Stimulated activated CD4-positive, alpha-beta T cell treated with anti-CD3 and anti-CD28 coated beads, Interleukin-12 subunit alpha, Interleukin-12 subunit beta, amount 100 ng/mL, for 24 hours (primary cell): ENCODE measurements at places on chromosomes 6 and 20.

DNA sequence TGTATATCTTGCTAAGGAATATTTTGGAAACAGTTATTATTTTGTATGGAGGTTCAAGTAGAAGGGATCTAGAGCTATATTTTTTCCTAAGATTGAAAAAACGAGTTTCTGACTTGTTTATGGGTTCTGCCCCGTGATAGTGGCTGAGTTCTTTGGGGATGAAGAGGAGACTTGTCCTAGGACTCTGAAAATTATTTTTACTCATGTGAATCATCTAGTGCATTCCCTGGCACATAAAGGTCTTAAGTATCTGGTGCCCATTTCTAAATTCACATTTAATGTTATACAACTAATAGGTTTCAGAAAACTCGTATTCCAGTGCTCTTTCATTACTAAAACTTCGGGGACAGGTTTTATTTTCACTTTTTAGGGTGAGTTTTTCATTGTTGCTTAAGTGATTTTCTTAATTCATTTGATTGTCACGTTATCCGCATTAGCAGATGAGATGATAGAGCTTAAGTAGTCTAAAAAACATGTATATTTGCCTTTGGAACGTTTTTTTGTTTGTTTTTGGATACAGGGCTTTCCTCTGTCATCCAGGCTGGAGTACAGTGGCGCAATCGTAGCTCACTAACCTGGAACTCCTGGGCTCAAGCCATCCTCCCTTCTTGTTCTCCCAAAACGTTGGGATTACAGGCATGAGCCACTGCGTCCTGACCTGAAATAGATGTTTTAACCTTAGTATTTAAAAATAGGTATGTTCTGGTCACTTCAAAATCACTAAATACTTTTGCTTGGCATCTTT is 2.1 kb downstream of the NFYA start:
- no peak for DNase-seq

DNA sequence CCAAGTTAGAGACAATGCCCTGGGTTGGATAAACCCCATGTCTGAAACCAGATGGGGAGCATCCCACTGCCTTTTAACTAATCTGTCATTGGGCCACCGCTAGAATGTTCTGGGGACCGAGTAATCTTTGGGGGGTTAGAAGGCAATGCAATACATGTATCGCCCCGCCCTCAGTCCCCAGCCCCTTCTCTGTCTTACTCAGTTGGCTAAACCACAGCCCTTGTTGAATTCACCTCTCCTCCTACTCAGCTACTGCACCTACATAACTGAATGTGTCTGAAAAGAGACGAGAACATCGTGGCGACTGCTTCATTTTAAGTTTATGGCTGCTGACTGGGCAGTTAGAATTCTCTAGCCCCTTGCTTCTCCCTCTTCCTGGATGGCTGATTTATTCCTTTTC is 15.1 kb upstream of the CCR6 start:
- no peak for DNase-seq

DNA sequence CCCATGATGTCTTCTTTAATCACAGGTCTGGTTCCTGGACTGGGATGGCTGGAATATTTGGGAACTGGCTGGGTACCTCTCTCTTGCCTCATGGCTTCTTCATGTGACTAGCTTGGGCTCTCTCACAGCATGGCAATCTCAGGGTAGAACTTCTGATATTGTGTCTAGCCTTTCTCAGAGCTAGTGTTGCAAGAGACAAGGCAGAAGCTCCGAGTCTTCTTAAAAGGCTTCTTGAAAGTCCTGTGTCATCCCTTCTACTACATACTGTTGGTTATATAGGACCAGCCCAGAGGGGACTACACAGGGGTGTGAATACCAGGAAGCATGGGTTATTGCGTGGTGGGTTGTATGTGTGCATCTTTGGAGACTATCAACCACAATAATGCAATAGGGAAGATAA is 23.3 kb downstream of the BCAS1 start:
- no peak for DNase-seq

DNA sequence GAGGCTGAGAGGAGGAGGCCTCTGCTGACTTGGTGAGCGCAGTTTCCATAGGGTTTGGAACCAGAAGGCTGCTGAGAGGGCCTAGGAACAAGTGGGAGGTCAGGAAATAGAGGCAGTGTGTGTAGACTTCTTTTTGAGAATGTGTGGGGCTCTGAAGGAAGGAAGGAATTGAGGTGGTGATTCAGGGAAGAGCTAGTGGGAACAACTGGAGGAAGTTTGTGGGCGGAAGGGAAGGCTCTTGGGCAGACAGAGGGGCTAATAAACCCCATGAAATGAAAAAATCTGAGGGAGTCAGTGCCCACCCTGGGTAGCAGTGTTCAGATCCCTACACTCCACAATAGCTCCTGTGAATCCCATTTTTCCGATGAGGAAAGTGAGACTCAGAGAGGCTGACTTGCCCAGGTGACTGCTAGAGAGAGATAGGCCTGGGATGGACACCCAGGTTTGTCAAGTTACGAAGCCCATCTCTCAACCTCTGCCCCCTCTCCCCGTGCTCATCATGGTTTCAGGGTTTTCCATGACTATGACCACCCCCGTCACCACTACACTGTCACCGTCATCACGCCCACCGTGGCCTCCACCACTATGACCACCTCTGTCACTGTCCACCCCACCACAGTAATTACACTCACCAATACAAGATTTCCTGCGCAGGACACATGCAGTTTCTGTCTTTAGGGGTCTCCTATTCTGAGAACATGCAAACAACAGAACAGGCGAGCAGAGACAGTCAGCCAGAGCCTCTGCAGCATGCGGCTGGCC is 106.4 kb downstream of the MRPL14 start:
- DNase-seq, result no peak

DNA sequence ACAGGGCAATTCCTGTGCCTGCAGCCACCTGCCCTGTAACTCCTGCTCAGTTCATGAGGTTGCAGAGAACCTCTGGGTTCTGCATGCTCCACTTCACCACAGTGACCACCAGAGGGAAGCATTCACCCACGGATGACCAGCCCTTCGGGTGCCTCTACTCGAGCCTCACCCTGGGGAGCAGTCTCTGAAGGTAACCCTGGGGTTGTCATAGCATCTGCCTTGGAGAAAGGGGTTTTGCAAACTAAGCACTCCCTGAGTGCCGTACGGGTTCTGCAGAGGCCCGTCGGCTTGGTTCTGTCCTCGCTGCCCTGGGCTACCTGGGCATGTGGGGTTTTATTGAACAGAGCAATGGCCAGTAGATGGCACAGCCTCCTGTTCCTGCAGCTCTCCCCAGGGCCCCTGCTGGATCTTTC is 10.2 kb upstream of the CST5 start:
- peak; percentile 51 for DNase-seq

DNA sequence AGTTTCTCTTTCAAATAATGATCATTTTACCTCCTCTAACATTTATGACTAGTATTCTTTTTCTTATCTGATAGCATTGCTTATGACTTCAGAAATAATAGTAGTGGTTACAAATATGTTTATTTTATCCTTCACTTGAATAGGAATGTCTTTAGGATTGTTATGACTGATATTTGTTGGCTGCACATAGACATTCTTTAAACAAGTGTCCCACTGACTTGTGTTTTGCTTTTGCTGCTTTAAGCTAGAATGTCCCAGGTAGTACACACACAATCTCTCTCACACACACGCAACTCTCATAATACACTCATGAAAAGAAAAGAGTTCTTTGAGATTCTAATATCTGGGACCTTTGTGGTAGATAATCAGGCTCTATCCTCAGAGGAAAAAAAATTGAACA is 21.6 kb downstream of the KIAA1586 start:
- no peak for DNase-seq

DNA sequence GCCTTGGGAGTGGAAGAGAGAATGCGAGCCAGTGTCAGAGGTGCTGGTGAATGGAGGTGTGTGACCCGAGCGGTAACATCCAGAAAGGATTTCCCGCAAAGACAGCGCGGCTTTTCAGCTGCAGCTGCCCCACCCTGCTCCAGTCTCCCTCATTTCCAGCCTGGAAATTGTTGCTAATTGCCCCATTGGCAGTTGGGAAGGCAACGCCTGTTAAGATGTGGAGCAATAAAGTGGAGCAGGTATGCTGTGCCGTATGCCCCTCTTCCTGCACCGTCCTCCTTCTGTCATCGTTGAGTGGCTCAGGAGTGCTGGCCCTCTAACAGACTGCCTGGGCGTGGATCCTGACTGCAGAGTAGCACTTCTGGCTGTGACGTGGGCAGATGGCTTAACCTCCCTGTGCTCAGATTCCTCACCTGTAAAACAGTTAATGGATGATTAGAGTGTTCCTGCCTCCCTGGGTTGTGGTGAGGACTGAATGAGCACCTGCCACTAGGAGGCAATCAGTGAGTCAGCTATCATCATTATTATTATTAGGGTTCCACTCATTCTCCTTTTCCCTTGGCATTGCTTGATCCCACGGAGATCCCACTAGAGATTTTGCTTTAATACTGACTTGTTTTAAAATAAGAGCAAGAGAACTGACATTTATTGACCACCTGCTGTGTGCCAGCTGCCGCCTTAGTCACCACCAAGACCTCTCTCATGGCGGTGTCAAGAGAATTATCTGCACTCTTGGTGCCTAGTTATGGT is 11.7 kb downstream of the ARFGEF2 start:
- no peak for DNase-seq

DNA sequence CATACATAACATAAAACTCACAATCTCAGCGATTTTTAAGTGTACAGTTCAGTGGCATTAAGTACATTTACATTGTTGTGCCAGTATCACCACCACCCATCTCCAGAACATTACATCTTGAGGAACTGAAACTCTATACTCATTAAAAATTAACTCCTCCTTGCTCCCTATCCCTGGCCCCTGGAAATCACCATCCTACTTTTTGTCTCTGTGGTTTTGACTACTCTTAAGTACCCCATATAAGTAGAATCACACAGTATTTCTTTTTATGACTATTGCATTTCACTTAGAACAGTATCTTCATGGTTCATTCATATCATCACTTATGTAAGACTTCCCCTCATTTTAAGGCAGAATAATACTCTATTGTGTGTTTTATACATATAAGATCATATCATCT is 1108.1 kb downstream of the GRIK2 start:
- no peak for DNase-seq

DNA sequence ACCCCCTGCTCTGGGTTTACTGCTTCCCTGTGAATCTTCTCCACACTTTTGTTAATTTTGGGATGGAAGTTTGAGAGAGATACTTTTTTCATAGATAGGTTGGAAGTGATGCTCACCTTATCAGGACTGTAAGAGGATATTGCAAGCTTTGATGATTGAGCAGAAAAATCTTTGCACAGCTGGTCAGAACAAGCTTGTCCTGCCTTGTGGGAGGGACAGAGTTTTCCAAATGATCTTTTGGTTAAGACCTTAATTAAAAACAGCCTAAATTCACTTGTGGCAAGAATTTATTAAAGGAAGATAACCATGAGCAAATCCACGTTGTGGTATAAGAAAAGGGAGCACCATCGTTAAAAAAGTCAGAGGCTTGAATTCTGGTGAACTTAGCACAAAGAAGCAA is 32.2 kb downstream of the E2F3 start:
- no peak for DNase-seq

DNA sequence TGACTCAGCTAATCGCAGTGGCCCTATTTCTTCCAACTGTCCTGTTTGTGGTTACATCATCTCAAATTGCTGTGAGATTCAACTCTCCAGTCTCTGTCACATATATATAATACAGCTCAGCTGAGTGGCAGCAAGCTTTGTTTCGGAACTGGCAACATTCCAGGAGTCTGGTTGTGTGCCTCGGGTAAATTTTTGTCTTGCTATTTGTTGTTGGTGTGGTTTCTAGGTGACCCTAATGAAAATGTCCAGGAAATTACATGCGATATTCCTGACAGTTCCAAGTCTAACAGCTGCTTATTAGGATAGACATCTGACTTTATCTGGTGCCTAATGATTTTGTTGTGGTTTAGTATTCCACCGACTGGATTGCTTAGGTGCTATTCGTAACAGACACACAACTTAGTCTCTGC is 581.8 kb downstream of the CD109 start:
- DNase-seq, result no peak

DNA sequence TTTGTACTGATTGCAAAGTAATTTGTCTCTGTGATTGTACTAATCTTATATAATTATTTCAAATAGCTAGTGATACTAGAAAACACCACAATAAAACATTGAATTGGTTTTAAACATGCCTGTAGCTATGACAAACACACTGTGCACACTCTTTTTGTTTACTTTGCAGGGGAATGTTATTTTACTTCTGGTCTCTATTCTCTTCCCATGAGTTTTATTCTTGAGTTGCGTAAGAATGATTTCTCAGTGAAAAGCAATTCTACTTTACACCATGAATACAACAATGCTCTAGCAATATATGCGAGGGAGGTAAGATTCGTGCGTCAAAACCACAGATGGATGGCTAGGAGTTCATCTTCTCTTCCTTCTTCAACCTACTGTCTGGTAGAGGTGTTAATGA is 68.4 kb upstream of the PHACTR1 start:
- DNase-seq, result no peak

- DNase-seq, result no peak
Measured at GRCh38 chr6:169527306-169527705, 174.5 kb downstream of the WDR27 start.

GRCh38 chr6:7151381-7151780 is 43.6 kb downstream of the RREB1 start:
- DNase-seq, result no peak

DNA sequence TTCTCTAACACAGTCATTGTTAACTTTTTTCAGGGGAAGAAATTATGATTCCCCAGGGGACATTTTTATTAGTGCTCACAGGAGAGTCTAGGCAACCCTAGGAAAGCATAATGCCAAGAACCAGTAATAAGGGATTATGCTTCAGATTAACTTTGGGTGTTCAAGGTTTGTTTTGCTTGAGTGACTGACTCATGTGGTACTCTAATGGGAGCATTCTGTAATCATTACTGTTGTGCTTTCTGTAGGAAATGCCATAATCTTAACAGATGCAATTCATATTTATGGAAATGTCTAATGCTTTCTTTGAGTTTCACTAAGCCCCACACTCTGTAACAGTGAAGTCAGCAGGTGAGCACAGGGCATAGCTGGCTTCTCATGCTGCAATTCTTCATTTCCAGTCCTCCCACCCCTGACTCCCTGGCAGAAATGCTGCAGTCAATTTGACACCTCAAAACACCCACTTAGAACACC is 263.4 kb upstream of the MAN1A1 start:
- DNase-seq, result no peak

GRCh38 chr6:78615430-78615904 is 251.9 kb upstream of the IRAK1BP1 start:
- no peak for DNase-seq

GRCh38 chr6:167113047-167113754 is 9.7 kb upstream of the CCR6 start:
- no peak for DNase-seq

DNA sequence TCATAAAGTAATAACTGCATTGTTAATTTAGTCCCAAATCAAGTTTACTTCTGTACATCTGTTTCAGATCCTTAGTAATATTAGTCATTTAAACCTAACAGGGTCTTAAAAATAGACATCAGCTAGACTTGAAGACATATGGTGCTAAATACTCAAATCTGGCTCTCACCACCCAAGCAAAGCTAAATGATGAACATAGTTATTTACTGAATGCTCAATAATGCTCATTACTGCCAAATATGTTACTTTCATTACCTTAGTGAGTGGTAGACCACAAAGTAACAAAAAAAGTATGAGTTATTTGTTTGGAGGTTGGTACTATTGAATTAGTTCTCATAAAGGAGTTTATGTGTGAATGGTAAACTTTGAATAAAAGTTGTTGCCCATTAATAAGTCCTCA is 502.1 kb downstream of the PKHD1 start:
- no peak for DNase-seq
